Effector CD8-positive, alpha-beta T cell (primary cell): ENCODE measurements at places on chromosomes 2 and 18.

GRCh38 chr18:24631243-24632025 is 171.0 kb downstream of the HRH4 start:
- DNase-seq, result no peak

- no peak for DNase-seq
Observed at GRCh38 chr18:55396979-55397378, 191.0 kb downstream of the TCF4 start.

- DNase-seq, result no peak
Observed at GRCh38 chr2:227503433-227504406, 31.8 kb downstream of the AGFG1 start.

GRCh38 chr2:141766225-141766624 is 364.6 kb downstream of the LRP1B start:
- DNase-seq, result no peak

DNA sequence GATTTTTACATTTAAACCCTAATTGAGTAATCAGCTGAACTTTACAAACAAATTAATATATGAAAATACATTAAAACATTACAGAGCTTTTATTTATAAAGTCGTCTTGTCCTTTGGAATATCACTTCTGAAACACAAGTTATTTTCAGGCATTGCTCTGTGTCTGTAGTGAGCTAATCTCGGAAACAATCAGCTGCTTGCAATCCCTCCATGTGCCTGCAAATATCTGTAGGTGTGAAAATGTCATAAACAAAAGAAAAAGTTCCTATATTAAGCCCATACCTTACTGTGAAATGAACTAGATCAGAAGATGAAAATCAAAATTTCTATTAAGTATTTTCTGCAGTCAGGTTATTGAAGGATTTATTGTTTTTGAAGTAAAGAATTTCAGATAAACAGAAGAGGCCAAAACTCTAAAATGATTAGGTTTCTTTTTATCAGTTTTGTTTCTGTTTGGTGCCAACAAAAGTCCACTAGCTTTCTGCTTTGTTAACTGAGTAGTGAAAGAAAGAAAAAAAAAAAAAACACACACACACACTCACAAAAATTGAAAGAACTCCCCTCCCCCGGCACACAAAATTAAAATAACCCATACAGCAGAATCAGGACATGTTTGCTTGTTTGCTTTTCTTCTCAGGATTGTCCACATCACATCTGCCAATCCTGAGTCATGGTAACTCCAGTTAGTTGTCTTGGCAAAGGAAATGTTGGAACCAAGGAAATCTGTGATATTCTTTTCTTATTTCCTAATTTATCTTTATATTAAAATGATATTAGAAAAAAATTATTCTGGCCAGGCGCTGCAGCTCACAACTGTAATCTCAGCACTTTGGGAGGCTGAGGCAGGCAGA is 627.0 kb upstream of the SLC39A10 start:
- no peak for DNase-seq

GRCh38 chr2:174675615-174676014 is 78.0 kb upstream of the WIPF1 start:
- no peak for DNase-seq

DNA sequence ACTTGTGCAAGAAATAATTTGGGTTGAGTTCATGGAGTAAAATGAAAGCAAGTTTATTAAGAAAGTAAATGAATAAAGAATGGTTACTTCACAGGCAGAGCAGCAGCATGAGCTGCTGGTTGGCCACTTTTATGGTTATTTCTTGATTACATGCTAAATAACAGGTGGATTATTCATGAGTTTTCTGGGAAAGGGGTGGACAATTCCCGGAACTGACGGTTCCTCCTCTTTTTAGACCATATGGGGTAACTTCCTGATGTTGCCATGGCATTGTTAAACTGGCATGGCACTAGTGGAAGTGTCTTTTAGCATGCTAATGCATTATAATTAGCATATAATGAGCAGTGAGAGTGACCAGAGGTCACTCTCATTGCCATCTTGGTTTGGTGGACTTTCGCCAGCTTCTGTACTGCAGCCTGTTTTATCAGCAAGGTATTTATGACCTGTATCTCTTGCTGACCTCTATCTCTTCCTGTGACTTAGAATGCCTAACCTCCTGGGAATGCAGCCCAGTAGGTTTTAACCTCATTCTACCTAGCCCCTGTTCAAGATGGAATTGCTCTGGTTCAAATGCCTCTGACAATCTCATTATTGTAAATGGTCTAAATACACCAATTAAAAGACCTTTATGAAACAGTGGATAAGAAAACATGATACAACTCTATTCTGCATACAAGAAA is 114.1 kb upstream of the FIGN start:
- DNase-seq, result no peak

GRCh38 chr18:7855028-7855427 is 287.9 kb downstream of the PTPRM start:
- no peak for DNase-seq

- no peak for DNase-seq
Observed at GRCh38 chr2:36698993-36699392, 2.5 kb downstream of the VIT start.

DNA sequence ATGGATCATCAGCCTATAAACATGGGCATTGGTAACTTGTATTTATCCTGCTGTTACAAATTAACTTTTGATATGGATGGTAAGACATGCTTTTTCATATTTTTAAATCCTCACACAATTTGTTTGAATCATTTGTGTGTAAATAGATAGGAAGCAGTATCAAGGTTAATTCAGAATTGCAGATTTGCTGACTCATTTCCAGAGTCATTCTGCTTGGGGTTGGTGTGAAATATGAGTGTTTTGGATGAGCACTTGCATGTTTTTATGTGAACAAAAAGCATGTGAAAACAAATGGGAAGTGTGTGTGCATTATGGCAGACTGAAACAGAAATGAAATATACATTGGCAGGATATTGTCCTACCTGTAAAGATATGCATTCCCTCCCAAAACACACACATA is 11.8 kb downstream of the CCDC85A start:
- DNase-seq, result no peak

- DNase-seq, result no peak
Observed at GRCh38 chr18:23900994-23901393, 113.6 kb upstream of the TTC39C start.

- DNase-seq, result no peak
Observed at GRCh38 chr2:64414736-64415435, 39.1 kb upstream of the LGALSL start.

DNA sequence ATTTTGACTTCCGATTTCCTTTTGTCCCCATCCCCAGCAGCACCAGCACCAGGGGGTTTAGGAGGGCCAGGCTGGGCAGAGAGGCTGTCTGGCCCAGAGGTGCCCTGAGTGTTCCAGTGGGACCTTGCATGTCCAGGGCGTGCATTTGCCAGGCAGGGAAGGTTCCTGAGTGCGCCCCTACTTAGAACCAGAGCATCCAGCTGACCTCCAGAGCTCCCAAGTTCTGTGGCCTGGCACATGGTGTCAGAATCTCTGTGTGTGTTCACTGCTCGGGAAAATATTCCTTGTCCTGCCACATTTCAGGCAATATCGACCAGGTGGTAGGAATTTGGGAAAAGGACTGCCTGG is 5.5 kb downstream of the SIX3 start:
- DNase-seq, result no peak

DNA sequence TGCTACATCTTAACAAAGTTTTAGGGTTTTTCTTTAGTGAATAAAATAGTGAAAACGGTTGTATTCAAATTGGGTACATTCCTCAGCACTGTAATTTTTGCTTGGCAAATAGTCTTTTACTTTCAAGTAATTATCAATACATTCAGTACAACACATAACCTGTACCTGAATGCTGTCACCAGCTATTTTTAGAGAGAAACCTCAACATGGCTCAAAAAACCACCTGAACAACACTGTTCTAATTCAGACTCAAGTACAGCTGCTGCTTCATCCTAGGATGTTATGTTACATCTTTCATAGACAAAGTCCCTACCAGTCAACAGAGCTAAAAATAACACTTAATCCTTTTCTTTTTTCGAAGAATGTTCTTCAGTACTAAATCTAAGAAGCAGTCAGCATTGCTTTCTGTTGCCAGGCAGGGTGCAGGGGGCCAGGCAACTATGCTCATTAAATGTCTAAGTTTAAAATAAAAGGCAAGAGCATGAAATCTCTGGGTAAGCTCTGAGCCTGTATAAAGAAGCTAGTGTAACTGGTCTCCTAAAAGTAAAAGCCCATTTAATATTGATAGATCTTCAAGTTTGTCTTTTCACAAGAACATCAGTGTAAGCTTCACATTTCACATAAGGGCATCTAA is 20.5 kb downstream of the PDIA6 start:
- no peak for DNase-seq

DNA sequence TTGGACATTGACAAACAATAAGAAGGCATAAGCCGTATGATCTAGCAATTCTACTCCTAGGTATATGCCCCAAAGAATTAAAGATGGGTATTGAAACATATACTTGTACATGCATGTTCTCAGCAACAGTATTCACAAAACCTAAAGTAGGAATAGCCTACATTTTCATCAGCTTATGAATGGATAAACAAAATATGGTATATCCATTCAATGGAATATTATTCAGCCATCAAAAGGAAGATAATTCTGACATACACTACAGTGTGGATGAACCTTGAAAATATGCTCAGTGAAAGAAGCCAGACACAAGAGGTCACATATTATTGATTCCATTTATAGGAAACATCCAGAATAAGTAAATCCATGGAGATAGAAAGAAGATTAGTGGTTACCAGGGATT is 56.0 kb downstream of the CELF4 start:
- no peak for DNase-seq

DNA sequence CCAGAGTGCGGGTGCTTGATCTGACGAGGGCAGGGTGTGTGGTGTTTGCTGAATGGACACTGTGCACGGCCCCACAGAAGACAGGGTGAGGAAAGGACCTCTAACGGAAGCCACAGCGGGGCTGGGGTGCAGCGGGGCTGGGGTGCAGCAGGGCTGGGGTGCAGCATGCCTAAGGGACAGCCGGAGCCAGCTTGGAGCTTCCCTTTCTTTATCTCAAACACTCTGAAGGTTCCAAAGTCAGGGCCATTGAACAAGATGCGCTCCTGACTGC is 35.0 kb downstream of the PXDN start:
- DNase-seq, result no peak

DNA sequence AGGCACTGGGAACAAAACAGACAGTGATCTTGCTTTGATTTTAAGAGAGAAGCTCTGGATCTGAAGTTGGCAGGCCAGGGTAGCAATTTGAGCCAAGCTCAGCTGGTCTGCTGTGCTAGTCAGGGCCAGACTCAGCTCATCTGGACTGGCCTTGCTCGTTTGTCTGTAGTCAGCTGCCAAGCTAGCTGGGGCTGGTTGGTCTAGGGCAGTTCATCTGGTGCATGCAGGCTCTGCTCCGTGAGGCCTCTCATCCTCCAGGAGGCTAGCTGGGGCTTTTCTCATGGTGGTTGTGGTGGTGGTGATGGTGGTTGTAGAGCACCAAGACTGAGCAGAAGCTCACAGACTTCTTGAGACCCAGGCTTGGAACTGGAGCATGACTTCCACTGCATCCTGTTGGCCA is 10.3 kb downstream of the FBLN7 start:
- no peak for DNase-seq

GRCh38 chr2:128794285-128794684 is 475.6 kb upstream of the HS6ST1 start:
- no peak for DNase-seq

- no peak for DNase-seq
Observed at GRCh38 chr2:31522786-31523185, 58.0 kb downstream of the SRD5A2 start.

GRCh38 chr2:41963661-41964525 is 83.9 kb upstream of the PKDCC start:
- no peak for DNase-seq

GRCh38 chr18:66334534-66334933 is 269.4 kb downstream of the CDH19 start:
- DNase-seq, result no peak

GRCh38 chr2:232707076-232707475 is 9.9 kb downstream of the GIGYF2 start:
- DNase-seq, result no peak

DNA sequence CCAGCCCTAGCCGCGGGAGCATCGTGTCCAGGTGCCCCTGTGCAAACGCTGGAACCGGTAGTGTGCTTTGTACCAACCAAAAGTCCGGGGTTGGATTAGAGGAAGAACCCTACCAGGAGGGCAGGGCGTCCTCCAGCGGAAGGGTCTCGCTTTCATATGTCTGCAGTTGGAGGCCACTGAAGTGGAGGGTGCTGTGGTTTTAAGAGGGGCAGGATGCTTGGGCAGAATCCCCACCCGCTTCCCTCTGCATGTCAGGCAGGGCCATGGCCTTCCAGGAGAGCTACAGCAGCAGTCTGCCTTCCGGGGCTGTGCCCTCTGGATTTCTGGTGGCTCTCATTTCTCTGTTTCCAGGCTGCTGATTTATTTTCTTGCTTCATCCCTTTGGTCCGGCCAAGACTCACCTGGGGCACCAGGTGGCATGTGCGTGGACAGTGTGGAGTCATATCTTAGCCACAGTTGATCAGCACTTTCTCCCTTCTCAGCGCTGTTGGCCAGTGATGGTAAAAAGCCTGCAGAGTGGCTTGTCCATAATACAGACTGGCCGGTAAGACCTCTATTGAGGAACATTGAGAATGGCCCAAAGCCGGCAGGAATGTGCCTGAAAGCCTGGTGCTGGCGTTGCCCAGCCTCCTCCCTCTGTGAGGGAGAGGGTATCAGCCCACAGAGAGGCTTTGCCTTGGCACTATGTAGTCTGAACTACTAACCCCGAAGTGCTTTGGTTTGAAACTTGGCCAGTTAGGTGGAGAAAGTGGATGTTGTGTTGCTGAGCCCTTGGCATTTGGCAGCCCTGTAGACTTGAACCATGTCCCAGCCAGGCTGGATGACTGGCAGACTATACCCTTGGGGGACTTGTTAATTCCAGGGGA is 1.8 kb downstream of the AGAP1 start:
- DNase-seq, result no peak

- DNase-seq, result no peak
Observed at GRCh38 chr2:241796610-241797138, 12.3 kb upstream of the NEU4 start.

DNA sequence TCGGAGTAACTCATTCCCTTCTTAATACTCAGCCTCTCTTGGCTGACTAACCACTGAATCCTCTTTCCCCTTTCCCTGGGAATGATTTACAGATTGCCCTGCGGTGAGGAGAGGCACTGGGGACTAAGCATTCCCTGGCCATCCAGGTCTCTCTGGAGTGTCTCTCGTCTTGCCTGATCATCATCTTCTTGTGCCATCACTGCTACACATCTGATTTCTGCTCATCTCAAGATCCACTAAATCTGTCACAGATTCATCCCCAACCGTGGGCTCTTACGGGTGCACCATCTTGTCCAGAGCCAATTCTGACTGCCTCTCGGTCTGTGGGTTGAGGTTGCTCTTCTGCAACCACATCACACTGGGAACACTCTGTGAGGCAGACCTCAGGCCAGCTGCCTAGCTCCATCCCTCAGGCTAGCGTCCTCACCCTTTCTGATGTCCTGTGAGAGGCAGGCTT is 12.0 kb downstream of the SFTPB start:
- DNase-seq, result no peak

DNA sequence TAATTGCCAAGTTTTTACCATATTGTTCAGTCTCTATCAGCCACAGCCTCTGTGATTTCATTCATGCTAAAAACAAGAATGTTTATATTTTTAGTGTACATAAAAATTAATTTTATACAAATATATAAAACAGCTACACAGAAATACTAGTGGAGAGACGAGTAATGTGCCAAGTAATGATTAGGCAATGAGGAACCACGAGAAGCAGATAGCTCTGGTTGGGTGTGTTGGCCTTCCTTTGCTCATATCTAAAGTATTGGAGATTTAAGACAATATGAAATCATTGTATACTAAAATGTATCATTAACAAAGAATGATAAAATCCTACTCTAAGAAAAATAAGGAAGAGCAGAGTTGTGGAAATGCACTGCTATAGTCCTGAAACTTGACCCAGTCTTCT is 326.7 kb downstream of the AGAP1 start:
- DNase-seq, result no peak
